ENCODE measurements at places on chromosomes 13 and 19. TPM values are rescaled to one million over a fixed set of nuclear protein-coding genes. Genes with fewer than 3 reads are reported as not detected.

Gene STRN4
- polyA plus RNA-seq = 59.3 TPM

Gene SIGLEC6
- polyA plus RNA-seq = 0.19 TPM

Gene CEACAM21
- polyA plus RNA-seq = 11.4 TPM

Gene KDM4B
- 19.4 TPM for polyA plus RNA-seq

Gene ZMYM5
- polyA plus RNA-seq = 10.3 TPM

Gene ZNF439
- 7.2 TPM for polyA plus RNA-seq

Gene EFNB2
- 13.5 TPM for polyA plus RNA-seq

Data from ovary (tissue), 10 donors.